ENCODE measurements at places on chromosomes 2 and 18.
A peak's percentile ranks its signal among the peaks of the same experiment; 100 is the strongest.

DNA sequence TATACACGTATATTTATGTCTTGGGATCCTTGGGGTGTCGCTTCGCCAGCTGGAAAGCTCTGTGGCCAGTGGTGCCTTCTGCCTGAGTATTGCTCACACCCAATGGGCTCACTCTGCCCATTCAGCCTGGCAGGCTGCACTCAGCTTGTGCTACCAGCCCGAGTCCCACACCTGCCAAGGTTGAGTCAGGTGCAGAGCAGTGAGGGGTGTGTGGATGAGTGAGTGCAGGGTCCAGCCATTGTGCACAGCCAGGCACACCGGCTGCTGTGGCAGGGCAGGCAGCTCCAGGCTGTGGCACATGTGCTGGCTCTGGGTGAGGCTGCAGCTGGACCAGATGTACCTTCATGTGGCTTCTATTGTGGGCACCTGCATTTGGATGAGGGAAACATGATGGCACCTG is 496.9 kb upstream of the LINC00305 start:
- no peak for DNase-seq

DNA sequence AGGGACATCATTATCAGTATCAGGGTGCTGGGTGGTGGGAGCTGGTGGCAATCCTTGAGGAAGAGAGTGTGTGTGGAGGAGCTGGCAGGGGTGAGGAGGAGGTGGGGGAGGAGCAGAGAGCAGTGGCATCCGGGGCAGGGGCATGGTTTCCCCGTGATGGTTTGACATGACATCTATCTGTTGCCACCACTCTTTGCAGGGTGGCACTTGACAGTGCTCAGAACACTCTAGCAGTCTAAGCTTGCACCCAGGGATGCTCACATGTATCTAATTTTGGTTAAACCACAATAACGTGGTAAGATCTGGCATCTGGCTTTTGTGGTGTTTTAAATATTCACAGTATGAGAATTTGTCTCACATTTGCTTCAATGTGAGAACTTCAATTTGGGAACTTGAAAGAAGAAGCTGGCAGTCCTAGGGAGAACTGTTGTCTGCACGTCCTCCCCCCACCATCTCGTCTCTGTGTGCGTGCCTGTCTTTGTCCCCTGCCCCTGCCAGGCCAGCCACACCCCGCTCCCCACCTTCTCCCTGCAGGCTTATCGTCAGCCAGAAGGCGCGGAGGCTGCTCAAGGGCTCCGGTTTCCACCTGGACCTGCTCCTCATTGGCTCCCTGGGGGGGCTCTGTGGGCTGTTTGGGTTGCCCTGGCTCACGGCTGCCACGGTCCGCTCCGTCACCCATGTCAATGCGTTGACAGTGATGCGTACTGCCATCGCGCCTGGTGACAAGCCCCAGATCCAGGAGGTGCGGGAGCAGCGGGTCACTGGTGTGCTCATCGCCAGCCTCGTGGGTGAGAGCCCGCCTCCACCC is 11.7 kb downstream of the SLC4A3 start:
- no peak for DNase-seq

- no peak for DNase-seq
Observed at GRCh38 chr18:49038423-49038822, 87.7 kb upstream of the SMAD7 start.

- DNase-seq = peak; percentile 68
Observed at GRCh38 chr2:113876503-113877387, 13.1 kb upstream of the ACTR3 start.

DNA sequence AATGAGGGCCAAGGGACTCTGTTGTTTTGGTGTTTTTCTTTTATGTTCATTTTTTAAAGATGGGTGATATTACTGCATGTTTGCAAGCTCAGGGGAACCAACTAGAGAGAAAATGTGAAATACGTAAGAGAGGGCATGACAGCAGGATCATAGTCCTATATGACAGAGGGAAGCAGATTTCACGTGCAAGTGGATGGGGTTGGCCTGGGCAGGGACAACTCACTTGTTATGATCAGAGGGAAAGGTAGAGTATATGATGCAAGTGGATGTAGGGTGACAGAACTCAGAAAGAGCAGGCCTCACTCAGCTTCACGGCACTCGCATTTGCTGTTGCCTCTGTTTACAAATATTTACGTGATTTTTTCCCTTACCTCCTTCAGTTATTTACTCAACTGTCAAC is 67.0 kb downstream of the OLA1 start:
- DNase-seq = no peak

DNA sequence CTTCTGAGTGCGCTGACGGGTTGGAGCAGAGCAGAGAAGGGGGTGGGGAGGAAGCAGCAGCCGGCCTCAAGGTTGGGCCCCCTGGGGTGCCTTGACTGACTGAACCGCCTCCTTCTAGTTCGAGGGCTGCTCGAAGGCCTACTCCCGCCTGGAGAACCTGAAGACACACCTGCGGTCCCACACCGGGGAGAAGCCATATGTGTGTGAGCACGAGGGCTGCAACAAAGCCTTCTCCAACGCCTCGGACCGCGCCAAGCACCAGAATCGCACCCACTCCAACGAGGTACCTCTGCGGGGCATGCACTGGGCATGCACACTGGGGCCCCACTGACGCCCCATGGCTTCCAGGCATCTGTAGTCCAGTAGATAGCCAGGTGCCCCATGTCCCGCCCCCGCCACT is 246.9 kb downstream of the GLI2 start:
- DNase-seq = no peak

Data from activated CD4-positive, alpha-beta T cell treated with anti-CD3 and anti-CD28 coated beads, Interleukin-2, amount 50 U/mL, for 48 hours (primary cell).